NCI-H2171 (cell line): ENCODE measurements at places on chromosomes 16 and 17.

DNA sequence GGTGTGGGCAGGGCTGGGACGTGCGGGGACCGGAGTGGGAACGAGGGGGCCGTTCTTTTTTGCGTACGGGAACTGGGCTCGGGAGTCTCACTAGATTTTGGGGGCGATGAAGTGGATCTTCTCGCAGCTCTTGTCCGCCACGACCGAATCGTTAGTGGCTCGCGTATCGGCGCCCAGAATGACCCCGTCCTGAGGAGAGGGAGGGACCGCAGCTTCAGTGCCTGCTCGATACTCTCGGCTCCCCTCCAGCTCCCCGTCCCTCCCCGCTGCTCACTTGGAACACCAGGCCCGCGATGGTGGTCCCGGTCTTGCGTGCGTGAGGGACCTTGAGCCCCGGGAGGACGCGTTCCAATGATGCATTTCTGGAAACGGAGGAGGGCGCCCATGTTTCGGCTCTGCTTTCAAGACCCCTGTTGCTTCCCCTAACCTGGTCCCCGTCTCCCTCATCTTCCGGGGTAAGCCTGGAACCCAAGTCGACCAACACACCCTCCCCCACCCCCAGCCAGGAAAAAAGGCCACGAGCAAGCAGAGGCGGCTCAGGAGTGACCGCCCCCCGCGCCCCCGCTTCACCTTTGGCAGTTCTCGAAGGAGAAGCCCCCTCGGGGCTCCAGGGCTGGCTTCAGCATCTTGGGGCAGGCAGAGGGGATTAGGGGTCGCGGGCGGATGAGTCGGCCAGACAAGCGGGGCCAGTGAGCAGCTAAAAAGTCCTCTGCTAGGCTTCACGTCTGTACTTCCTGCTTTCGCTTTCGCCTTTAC is at the start of gene PSMB10:
Gene PSMB10, minus strand, starts transcription at position 727 of the 756 bp plus-strand sequence. Its CDS starts 101 bp downstream, at position 626.
- DNase-seq, result no peak

DNA sequence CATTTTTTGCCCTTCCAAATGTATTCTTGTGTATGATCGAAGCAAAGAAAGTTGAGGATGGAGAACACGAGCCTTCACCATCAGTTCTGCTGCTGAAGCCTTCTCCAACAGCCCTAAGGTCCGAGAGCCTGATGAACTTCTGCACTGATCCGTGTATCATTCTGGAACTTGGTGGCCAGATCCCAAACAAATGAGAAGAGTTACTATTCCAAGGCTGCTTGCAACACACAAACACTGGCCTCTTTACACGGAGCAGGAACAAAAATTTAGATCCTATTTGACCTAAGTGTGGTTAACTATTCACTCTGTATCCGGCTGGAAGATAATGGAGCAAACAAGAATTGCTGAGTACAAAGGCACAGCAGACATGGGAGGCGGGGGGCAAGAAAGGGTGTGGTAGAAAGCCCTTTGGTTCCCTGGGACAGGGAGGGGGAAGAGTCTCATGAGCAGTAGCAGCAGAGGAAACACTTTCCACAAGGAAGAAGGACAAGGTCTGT is 282.9 kb downstream of the SOX9 start:
- DNase-seq, result no peak

GRCh38 chr16:27269300-27270150 is 953 bp upstream of the NSMCE1 start:
- DNase-seq, result no peak

DNA sequence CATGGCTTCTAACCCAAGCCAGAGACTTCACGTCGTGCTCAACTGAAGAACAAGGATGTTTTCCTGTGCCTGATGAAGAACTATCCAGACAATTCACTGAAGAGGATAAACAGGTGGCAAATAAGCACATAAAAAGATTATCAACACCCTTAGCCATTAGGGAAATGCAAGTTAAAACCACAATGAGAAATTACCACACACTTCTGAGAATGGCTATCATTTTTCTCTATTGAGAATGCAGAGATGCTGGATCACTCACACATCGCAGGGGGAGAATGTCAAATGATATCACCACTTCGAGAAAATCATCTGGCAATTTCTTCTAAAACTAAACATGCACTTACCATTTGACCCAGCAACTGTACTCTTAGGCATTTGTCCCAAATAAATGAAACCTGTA is 162.8 kb downstream of the IRX3 start:
- DNase-seq, result no peak

DNA sequence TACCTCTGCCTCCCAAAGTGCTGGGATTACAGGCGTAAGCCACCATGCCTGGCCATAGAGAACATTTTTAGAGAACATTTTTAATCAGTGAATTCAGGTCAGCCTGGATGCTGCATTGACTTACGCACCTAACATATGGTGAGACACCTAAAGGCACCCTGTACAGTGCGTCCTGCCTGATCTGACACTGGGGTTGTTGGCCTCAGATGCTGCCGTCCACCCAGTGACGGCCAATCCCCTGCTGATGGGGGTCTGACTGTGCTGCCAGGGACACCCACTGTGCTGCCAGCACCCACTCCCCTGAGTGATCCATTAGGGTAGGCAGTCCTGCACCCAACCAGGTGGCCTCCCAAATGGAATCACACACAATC is 38.5 kb downstream of the WNT3 start:
- DNase-seq, result no peak

DNA sequence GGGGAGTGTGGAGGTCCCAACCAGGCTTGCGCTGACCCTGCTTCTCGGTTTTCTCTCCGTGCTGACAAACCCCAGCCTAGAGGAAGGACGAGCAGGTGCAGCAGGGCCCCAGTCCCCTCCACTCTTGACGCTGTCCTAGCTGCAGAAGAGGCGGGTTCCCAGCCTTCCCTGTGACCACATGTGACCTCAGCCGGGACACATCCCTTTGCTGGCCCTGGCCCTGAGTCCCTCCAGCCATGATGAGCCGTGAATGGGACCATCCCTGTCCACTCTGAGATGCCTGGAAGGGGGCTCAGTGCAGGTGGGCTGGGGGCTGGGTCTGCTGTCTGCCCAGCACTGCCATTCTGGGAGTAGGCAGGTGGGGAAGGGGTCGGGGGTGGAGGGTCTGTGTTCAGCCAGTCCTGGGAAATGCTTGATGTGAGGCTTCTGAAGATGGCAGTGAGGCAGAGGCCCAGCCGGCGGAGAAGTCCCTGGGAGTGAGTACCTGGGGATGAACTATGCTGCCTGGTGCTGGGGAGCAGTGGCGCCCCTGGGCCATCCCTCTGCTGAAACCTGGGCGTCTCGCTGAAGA is 1.9 kb upstream of the TUBB3 start:
- no peak for DNase-seq

GRCh38 chr17:82018152-82018988 is 4.3 kb downstream of the CENPX start:
- no peak for DNase-seq

DNA sequence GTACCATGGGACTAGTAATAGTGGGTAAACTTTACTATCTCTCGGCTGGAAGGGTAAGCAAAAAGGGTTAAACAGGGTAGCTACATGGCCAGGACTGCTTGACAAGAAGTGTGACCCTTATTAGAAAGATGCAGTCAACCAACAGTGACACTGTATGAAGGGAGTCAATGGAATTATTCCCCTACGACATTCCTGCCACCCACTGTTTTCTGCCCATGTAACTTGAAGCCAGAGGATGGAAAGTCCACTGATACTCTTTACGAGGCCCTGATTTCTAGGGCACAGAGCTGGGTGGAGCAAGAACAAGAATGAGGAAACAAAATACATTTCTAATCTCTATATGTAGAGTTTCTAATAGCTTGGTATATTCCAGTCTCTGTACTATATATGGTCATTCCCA is 1102.5 kb downstream of the CDH11 start:
- DNase-seq, result no peak

- no peak for DNase-seq
Observed at GRCh38 chr16:69329369-69330285, 761 bp downstream of the PDF start.

- DNase-seq, result no peak
Observed at GRCh38 chr17:80855948-80856862, 135.4 kb upstream of the CHMP6 start.

DNA sequence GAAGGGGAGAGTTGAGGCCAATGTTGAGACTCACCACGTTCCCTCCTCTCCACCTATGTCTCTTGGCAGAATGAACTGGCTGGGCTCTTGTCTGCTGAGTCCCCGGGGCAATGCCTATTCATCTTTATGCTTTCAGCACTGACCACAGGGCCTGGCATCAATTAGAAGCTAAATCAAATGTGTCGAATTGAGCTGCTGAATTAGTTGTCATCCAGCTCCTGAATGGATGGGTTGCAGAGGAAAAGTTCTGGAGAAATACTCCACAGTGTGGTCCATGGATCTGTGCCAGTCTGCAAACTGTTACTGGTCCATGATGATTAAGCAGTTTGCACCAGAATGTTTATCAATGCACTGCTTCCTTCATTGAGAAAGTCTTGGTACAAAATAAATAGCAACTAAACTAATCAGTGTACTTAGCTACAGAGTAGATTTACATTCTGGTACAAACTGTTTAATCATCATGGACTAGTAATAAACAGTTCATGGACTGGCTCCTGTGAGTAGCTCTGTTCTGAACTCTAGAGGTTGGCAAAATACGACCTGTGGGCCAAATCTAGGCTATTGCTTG is 4.6 kb downstream of the CNGB1 start:
- DNase-seq, result no peak

GRCh38 chr17:48841395-48841831 is 10.6 kb downstream of the CALCOCO2 start:
- no peak for DNase-seq

GRCh38 chr17:14792746-14793145 is 472.4 kb downstream of the PMP22 start:
- DNase-seq, result no peak

- DNase-seq, result no peak
Observed at GRCh38 chr17:47744168-47745036, 11.4 kb downstream of the TBX21 start.

DNA sequence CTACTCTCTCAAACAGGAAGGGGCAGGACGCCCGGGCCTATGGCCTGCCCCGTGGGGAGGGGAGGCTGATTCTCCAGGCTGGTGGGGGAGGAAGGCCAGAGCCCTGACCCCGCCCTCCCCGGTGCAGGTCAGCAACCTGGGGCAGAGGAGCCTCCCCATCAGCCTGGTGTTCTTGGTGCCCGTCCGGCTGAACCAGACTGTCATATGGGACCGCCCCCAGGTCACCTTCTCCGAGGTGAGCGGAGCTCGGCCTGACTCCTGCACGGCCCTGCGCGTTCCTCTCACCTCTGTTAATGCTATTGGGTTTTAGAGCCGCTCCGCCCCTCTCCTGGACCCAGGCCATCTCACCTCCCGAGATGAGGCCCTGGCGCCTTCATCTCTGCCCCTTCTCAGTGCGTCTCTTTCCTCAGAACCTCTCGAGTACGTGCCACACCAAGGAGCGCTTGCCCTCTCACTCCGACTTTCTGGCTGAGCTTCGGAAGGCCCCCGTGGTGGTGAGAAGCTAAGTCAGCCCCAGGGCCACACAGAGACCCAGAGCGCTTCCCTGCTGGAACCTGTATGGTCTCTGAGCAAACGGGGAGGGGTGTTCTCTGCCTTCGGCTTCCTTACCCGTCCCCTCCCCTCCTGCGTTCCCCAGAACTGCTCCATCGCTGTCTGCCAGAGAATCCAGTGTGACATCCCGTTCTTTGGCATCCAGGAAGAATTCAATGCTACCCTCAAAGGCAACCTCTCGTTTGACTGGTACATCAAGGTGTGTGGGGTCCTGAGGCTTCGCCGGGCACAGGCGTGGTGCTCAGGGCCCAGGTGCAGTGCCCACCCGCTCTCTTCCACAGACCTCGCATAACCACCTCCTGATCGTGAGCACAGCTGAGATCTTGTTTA is 25.1 kb upstream of the ITGAX start:
- DNase-seq, result no peak

DNA sequence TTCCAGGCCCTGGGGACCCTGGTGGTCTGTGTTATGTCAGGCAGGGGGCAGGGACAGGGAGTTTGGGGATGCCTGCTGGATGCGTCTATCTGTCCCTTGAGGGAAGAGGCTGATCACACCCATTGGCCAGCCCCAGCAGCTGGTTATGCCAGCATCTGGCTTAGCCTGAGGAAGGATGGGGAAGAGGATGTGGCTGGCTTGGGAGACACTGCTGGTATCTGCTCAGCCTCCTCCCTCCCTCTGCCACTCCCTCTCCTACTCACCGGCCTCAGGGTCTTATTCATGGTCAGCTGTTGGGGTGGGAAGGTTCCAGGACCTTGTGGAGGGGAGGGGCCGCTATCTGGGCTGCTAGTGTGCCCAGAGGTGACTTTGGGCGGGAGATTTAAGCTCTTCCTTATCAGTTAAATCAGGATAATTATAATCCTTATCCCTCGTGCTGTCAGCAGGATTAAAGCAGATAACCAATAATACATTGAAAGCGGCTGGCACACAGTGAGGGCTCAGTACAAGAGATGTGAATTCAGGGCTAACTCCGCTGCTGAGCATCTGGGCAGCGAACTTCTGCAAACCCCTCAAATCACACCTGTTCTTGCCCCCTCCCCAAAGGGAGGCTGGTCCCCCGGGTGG is 36.0 kb upstream of the MLKL start:
- DNase-seq, result no peak

- DNase-seq, result no peak
Observed at GRCh38 chr16:74951206-74951605, 33.7 kb downstream of the WDR59 start.

- DNase-seq, result no peak
Observed at GRCh38 chr16:8310816-8311215, 279.5 kb downstream of the TMEM114 start.

DNA sequence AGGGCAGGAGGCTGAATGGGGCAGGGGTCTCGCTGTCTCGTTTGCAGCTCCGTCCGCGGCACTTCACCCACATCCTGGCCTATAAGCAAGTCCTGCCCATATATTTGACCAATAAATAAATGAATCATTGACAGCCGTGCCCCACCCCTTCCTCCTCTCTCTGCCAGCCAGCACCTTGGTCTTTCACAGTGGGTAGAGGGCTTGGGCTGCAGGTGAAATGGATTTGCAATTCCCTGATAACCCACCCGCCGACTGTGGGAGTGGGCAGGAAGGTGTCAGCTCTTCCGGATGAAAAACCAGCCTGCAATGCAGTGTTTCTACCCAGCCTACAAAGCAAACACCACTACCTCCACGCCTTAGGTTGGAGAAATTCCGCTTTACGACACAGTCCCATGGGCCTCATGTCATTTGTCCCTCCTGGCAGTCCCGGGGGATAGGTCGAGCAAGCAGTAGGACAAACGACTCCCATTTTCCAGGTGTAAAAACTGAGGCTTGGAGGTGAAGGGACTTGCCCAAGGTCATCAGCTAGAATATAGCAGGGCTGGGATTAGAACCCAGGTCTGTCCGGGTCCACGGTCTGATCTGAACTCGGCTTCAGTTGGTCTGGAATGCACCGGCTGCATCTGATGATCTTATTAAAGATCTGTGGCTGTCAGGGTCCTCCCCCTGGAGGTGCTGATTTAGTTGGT is 79.0 kb downstream of the ABCC1 start:
- DNase-seq, result no peak
